NCI-H2107 (cell line): ENCODE measurements at places on chromosomes 2 and 18.

- DNase-seq, result no peak
Measured at GRCh38 chr2:16522031-16522831, 143.4 kb downstream of the CYRIA start.

- no peak for DNase-seq
Measured at GRCh38 chr18:34380326-34380725, 155.6 kb upstream of the NOL4 start.

DNA sequence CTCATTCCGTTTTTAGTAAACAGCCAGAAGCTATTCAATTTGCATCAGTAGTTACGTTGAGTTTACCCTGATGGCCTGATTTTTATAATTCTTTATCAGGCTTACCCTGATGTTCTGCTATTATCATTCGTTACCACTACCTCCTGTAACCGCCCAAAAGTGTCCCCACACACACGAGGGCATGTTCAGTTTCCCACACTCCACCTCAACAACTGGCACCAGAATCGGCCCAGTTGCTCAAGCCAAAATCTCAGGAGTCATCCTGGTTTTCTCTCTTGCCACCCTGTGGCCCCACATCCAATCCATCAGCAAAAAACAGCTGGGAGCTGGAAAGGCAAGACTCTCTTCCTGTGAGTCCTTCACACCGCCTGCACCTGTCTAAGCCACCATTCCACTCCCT lies 102.9 kb upstream of the RAB6C start:
- no peak for DNase-seq

GRCh38 chr2:212540341-212540740 lies 1.7 kb upstream of the ERBB4 start:
- no peak for DNase-seq

DNA sequence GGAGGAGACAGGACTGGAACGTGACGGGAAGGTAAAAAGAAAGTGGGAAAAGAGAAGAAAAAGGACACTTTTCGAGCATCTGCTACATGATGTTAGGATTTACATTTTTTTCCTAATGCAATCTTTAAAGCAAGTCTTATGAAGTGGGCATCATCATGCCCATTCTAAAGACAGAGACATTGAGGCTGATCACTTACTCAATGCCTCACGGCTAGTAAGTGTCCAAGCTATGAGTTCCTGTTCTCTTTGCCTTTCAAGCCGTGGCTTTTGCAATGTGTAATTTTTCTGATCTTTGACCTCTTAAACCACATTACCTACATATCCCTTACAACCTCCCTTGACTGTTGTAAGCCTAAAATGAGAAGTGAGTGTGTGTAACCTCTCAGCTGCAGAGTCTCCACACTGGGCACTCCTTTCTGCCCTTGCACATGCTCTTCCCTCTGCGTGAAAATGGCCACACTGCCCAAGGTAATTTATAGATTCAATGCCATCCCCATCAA lies 649.2 kb downstream of the RNF144A start:
- DNase-seq, result no peak

DNA sequence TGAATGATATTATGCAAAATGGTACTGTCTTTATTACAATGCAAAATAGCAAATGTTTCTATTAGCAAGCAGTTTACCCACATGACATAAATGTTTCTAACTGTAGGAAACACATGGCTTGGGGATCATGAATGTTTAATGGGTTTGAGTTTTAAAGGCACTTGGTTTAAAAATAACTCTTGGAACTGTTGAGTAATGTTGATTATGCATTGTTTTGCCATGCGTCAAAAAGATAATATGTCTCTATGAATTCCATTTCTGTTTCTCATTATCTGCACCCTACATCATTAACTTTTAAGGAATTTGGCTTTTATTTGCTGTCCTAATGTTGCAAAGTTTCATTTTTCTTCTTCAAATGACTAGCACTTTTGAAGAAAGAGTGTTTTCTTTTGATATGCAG lies 1355.5 kb downstream of the SUCLG1 start:
- no peak for DNase-seq

DNA sequence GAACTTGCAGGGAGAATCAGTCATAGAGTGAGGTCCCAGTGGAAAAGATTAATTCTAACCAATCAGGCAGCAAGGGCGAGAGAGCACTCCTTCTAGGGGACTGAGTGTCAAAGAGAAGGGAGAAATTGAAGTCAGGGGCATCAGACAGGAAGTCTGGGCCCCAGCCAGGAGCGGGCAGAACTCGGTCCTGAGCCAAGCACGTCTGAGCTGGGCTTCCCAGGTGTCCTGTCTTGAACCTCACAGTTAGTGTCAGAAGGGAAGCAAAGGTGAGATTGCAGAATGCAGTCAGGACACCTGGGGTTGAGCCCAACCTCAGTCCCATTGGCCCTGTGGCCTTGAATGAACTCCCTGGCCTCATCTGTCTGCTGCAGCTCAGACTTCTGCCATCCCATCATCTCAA lies 220.9 kb downstream of the SMAD2 start:
- no peak for DNase-seq

GRCh38 chr2:62968168-62968567 lies 82.5 kb upstream of the OTX1 start:
- DNase-seq, result no peak

GRCh38 chr2:239132156-239132709 lies 268.6 kb downstream of the HDAC4 start:
- no peak for DNase-seq

DNA sequence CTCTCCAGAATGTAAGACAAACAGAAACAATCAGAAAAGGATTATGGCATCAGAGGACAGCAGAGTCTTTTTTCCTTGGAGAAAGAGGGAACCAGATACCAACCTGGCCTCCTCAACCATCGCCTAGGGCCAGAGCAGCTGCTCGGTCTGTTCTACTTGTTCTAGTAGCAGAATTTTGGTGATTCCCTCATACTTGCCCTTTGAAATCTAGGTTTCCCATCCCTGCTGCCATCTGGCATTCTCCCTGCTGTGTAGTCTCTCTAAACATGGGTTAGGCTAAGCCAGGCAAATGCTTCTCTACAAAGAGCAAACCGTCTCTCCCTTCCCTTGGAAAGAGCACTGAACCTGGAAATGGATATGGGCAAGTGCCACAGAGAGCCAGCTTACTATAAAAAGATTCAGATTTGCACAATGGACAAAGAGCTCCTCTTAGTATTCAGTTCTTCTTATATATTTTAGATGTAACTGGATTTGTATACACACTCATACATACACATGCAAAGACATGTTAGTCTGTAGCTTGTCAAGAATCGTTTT lies 208.6 kb upstream of the ST6GAL2 start:
- DNase-seq, result no peak

GRCh38 chr2:85864654-85865053 lies 24.1 kb downstream of the ST3GAL5 start:
- no peak for DNase-seq

DNA sequence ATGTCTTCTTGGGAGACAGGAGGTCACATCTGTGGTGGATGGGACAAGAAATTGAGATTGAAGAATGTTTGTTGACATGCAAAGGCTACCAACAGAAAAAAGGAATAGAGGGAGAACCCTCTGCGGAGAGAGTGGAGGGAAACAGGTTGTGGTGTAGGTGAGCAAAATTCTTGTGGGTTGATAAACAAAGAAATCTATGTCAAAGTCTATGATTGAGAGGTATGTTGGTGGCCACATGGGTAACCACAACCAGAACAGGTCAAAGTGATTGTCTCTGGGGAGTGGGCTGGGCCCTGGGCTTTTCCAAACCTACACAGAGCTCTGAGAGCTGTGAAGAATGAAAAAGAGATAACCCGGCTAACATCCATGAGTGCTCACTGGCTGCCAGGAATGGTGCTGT lies 62.8 kb upstream of the NCK2 start:
- DNase-seq, result no peak

DNA sequence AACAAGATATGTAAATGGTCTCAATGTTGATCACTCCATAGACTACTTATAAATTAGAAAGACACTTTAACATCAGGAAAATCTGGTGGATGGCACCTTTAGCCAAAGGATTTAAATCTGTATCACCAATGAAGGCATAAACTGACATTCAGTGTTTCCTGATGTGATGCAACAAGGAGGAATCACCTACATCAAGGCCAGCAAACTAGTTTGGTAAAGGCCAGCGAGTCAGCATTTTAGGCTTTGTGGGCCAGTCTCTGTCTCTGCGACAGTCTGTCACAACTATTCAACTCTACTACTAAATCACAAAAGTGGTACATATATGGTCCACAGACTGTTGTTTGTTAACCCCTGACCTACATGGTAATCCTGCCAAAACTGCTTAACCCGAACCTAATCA lies 33.3 kb downstream of the C2orf76 start:
- DNase-seq, result no peak
